GM19239 (cell line): ENCODE measurements at places on chromosomes 11 and 22.

DNA sequence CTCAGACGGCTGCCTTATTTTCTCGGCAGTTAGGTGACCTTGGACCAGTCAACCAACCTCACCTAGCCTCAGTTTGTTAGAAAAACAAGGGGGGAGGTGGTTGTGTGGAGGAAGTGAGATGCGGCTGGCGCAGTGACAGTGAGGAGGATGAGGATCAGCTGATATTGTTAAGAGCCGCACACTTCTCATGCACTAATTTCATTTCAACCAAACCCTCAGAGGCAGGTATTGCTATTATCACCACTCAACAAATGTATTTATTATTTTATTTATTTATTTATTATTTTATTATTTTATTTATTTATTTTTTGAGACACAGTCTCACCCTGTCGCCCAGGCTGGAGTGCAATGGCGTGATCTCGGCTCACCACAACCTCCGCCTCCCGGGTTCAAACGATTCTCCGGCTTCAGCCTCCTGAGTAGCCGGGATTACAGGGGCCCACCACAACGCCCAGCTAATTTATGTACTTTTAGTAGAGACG, 2.1 kb downstream of the LGALS1 start:
- no peak for DNase-seq

- no peak for DNase-seq
Measured at GRCh38 chr11:38460896-38461295, 1862.9 kb upstream of the RAG2 start.

GRCh38 chr11:5071799-5072198, 2.4 kb downstream of the OR52E1 start:
- DNase-seq, result no peak

GRCh38 chr11:121890377-121890776, 225.6 kb downstream of the BLID start:
- no peak for DNase-seq

DNA sequence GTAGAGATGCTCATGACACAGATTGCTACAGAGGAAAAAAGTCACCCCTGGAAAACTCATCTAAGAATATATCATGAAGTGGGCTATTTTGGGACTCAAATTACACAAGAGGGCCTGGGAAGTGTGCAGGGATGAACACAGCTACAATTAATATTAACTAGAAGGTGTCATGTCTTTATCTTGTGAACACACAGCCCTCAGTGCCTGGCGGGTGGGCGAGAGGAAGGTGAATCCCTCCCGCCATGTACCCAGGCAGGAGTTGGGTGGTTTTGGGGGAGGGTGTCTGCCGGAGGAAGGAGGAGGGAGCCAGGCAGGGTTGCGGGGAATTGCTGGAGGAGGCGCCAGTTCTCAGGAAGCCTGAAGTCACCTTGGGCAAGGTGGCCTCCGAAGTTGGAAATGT, 5.1 kb upstream of the FAM83F start:
- DNase-seq, result no peak

DNA sequence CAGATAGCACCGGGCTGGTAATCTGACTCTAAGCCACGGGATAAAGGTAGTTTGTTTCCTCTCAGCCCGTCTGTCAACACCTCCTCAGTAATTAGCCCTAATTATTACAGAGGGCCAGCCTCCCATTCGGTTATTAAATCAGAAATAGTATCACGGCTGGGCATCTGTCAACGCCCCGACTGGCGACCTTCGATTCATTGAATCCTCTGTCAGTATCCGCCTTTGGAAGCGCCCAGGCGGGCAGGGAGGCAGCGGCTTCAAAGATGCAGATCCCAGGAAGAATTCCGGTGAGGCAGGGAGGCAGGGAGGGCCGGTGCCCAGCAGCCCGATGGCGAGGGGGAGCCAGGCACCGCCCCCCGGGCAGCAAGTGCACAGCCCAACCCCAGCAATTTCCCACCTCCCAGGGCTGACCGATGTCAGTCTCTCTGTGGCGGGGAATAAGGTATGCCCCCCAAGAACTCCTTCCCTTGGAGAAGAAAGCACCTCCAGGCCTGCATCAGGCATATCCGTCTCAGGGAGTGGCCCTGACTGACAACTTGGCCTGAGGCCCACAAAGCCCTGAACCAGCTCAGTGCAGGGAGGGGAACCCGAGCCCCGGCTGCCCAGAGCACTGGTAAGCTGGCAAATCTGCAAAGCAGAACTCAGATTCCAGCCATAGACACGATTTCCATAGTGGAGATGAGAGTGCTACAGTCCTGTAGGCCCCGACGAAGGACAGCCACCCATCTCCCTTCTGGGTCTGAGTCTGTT, 11.4 kb downstream of the GNB1L start:
- no peak for DNase-seq
